ENCODE measurements at places on chromosomes 6 and 20.

GRCh38 chr6:138652824-138653223, 120.7 kb upstream of the CCDC28A start:
- no peak for DNase-seq

- DNase-seq: no peak
Measured at GRCh38 chr6:24827162-24827561, 28.4 kb upstream of the ARMH2 start.

- DNase-seq: no peak
Measured at GRCh38 chr6:91664327-91664959, 1077.6 kb upstream of the MAP3K7 start.

DNA sequence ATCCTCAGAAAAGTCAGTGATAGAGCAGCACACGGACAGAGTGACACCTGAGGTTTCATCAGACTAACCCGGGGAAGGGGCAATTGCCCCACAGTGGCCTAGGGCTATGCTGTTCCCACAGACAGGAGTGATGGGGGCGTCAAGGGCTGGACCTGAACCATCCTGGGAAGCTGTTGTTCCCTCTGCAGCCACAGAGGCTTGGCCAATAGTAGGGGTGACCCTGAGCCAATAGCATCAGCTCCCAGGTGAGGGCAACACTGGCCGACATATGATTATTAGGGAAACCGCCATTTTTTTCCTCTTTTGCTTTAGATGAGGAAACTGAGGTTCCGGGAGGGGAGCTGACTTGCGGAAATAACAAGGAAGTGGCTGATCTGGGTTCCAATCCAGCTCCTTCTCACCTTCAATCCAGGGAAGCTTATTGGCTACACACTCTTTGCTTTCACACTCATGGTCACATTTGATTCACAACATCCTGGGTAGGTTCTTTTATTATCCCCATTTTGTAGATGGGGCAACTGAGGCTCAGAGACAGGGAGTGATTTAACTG, 126.0 kb downstream of the BMP7 start:
- no peak for DNase-seq

- DNase-seq: no peak
Measured at GRCh38 chr6:37344308-37344707, 9.5 kb upstream of the RNF8 start.

DNA sequence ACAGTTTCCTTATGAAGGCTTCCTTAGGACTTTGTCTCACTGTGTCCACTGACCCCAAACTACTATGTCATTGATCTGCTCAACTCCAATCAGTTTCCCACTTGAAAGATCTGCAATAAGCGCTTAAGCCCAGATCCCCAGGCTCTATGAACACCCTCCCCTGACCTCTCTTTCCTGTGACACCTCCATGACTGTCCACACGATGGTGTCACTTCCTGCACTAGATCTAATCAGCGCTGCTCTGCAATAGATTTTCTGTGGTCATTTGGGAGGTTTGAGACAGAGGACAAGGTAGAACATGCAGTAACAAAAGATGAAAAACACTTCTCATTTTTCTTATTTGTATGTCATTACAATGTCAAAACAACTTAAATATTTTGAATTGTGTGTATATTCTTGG, 304.6 kb upstream of the AGPAT4 start:
- no peak for DNase-seq
